ENCODE measurements at places on chromosomes 6 and 20.
A peak's percentile ranks its signal among the peaks of the same experiment; 100 is the strongest.

GRCh38 chr6:156774863-156775405 is 2.2 kb upstream of the ARID1B start:
- DNase-seq, result no peak

DNA sequence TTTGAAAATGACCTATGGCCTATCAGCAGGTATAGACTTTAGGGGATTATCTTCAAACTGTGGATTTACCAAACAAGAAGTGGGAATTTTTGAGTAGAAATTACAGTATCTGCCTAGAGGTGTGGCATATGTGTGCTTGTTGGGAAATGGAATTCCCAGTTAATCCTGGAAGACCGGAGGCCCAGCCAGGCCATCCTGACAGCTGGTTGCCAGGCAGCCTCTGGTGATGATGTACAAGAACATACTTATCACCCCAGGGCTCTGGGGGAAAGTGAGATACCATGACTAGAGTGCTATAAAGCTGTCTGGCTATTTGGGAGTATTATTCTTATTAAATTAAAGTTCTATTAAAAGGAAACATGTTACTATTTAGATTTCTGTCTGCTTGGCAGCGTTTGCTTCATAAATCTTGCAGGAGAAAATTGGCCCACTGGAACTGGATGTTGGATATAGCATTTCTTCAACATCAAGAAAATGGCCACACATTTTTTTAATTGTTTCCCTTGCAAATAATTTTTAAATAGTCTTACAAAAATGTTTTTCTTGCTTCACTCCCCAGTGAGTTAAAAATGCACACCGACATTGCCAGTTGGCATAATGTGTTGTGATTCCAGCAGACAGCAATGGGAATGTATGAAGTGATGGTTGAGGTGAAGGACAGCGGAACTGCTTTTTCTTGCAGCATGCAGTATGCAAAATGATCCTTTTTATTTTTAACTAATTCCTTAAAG is 187.8 kb downstream of the MYLK4 start:
- no peak for DNase-seq

GRCh38 chr20:21326700-21327099 is 23.6 kb downstream of the XRN2 start:
- no peak for DNase-seq

DNA sequence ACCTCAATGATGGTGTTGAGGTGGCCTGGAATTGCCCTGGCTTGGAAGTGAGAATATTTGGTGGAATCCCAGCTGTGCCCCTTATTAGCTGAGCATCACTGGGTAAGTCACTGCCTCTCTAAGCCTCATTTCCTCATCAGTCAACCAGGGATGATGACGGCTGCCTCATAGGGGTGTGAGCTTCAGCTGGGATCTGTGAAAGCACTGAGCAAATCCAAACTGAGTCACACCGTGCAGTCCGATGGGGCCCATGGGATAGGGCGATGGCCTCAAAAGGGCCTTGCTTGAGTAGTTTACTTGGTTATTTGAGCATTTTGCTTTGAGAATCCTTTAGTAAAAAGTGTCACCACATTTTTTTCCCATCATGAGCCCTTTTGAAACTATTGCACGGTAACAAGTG is 1.1 kb downstream of the SLC22A1 start:
- no peak for DNase-seq

DNA sequence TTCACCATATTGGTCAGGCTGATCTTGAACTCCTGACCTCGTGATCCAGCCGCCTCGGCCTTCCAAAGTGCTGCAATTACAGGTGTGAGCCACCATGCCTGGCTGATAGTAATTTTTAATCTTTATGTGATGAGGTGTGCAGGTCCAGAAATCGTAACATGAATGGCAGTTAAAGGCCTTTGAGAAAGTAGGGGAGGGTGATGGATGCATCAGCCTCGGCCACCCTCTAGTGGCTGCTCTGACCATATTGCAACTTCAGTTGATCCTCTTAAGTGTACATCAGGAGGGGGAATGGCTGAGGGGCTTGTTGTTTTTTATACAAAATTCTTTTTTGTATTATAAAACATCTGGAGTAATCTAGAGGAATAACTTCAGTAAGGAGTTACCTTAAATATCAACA is 193.0 kb downstream of the ZFAND3 start:
- peak; percentile 11 for DNase-seq

DNA sequence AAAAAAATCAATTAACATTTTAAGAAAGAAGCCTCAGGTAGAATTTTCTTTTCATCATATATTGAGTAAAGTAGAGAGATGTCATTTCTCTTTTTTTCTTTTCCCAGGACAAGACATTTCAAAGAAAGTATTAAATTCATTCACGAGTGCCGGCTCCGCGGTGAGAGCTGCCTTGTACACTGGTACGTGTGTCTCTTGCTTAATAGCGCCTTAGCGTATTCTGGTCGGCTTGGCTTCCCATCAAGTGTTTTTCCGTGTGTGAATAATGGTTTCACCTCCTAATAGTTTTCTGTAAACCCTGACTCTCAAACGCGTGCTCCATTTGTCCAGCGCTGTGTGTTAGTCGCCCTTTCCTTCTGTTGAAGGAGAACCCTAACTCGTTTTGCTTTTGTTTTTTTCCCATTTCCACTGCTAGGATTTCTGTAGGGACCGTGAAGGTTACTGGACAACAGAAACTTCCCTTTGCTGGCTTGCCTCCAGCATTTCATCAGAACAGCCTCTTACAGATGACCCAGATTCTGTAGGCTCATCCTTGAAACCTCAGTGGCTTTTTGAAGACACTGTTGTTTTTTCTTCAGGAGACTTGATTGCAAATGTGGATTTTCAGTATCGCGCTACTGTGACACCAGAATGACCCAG is 45.7 kb upstream of the IRF4 start:
- DNase-seq, result no peak

DNA sequence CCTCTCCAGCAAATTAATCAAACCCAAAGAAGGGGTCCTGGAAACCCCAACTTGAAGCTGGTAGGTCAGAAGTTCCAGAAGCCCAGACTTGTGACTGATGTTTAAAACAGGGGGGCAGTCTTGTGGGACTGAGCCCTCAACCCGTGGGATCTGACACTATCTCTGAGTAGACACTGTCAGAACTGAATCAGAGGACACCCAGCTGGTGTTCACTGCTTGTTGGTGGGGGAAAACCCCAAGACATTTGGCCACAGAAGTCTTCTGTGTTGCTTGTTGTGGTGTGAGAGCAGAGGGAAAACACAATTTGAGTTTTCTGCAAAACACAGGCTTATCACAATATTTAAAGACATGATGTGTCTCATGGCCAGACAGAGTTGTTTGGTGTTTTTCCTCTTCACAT is 29.9 kb downstream of the KIF13A start:
- no peak for DNase-seq

- DNase-seq, result no peak
These were observed 69.3 kb downstream of the HDDC2 start for GRCh38 chr6:125232466-125232865.

- no peak for DNase-seq
These were observed 396.2 kb upstream of the SLC35B3 start for GRCh38 chr6:8831366-8832152.

GRCh38 chr6:156703719-156704118 is 73.5 kb upstream of the ARID1B start:
- no peak for DNase-seq

DNA sequence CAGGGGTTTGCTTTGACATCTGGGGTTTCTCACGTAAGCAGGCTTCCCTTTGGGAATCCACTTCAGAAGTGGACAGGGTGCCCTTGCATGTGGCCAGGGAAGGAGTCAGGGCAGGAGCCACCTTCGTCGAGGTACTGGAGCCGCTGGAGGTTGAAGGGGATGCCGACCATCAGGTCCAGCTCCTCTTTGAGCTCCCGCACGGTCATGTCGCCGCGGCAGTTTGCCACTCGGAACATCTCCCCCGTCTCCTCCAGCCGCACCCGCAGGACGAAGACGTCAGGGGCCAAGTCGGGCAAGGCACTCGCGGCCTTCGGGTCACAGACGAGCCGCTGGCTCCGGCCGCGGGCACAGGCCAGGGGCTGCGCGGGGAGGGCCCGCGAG is 360 bp downstream of the ANKRD60 start:
- no peak for DNase-seq

- no peak for DNase-seq
These were observed 912 bp downstream of the SNRNP48 start for GRCh38 chr6:7590918-7591302.

- no peak for DNase-seq
These were observed 78.1 kb downstream of the AFDN start for GRCh38 chr6:167904791-167905190.

DNA sequence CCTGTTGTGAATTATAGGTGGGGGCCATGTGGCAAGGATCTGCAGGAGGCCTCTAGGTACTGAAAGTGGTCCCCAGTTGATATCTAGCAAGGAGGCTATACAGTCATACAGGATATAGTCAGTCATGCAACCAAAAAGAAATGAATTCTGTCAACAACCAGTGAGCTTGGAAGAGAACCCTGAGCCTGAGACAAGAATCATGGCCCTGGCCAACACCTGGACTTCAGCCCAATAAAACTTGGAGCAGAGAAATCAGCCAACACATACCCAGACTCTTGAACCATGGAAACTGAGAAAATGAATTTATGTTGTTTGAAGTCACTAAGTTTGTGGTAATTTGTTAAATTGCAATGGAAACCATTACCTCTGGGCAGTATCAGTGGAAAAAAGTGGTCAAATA is 370.2 kb downstream of the KIF16B start:
- DNase-seq, result no peak

GRCh38 chr20:13771853-13772453 is 12.8 kb downstream of the ESF1 start:
- no peak for DNase-seq

DNA sequence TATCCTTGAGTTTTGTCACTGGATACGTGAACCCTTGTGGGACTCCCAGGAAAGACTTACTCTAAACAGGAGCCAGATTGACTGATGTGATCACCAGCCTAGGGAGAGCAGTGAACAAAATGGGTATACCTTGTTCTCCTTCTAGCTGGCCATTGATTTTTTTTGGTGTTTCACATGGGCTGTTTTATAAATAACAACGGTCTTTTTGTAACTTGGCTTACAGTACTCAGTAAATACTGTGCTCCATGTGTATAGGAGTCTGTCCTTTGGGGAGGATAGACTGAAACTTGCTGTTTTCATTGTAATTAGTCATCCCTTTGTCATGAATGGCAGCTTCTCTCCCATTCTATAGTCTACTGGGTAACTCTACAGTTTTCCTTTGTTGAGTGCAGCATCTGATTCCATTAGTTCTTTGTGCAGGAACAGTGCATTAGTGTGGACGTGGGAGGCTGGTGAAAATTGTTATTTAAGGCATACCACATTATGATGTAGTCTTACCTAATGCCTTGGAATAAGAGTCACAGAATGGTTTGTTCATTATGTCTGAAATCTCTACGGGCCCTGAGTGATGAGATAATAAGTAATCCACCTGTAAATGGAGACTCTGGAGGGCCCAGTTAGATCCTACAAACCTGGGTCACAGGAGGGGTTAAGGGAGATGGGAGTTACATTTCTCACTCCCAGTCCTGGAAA is 89.5 kb downstream of the TIAM2 start:
- DNase-seq, result no peak

GRCh38 chr6:135498185-135498841 is 773 bp upstream of the AHI1 start:
- DNase-seq, result peak; percentile 70

GRCh38 chr6:128754658-128755256 is 128.2 kb upstream of the LAMA2 start:
- peak; percentile 1 for DNase-seq

DNA sequence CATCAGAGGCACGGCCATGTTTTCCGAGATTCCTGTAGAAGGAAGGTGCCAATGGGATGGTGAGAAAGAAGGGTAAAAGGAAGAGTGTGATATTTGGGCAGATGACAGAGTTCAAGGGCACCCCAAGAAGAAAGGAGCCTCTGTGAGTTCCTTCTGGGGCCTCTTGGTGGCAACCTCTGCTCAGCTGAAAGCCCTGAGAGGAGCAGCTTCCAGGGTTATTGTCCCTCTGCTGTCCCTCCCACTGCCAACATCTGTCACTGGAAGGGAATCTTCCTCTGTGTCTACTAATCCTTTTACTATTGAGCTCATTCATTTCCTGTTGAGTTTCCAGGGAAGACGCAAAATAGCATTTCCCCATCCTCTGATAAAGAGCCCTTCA is 40.0 kb upstream of the KCNK16 start:
- DNase-seq, result no peak

GRCh38 chr6:15770347-15771143 is 107.7 kb upstream of the DTNBP1 start:
- DNase-seq, result peak; percentile 79

DNA sequence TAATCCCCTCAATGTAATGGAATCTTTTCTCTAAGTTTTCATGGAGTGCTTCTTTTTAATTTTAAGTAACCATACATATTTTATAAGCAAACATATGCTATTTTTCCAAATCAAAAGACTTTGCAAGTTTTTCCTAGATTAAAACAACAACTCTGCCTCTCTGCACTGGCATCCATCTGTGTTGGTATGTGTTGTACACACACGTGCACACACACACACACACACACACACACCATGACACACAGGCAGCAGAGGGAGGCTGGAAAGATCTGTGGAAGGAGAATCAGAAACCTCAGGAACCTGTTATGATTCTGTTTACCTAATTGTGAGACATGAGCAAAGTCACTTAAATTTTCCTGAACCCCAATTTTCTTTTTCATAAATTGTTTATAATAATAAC is 295.0 kb upstream of the PRDM1 start:
- DNase-seq, result no peak

DNA sequence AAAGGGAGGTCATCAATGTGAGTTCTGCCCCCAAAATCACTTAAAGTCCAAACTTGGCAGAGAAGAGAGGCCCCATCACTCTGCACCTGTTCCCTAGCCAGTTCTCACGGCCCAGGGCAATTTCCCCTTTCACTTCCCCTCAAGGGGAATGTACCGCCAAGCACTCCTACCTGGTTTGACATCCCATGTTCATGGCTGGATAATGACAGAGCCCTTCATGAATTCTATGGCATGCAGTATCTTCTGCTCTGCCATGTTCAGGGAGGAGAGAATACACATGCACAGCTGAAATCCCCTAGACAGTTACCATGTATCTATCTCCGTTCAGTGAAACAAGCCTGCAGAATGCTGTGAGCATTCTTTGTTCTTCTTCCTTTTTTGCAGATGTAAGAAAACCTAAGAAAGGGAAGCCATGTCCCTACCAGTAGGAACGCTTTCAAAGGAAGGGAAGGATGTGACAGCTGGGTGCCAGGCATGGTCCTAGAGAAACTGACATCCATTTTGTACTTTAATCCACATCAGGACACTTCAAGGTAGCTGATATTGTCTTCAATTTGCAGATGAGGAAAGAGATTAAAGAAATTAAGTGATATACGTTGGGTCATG is 79.8 kb upstream of the ARID1B start:
- no peak for DNase-seq

GRCh38 chr20:53244711-53245110 is 272.6 kb downstream of the TSHZ2 start:
- DNase-seq, result no peak

DNA sequence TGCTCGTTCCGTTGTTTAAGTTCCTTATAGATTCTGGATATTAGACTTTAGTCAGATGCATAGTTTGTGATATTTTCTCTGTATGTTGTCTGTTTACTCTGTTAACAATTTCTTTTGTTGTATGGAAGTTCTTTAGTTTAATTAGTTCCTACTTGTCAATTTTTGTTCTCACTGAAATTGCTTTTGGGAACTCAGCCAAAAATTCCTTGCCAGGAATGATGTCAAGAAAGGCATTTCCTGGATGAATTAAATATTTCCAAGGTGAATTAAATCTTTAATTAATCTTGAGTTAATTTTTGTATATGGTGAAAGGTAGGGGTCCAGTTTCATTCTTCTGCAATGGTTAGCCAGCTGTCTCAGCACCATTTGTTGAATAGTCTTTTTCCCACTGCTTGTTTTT is 406.2 kb upstream of the NOX3 start:
- no peak for DNase-seq

GRCh38 chr6:154093231-154094044 is 54.4 kb downstream of the OPRM1 start:
- DNase-seq, result no peak

- DNase-seq, result no peak
These were observed 1.0 kb upstream of the LY6G6D start for GRCh38 chr6:31713991-31714684.

Measured in activated CD4-positive, alpha-beta T cell treated with anti-CD3 and anti-CD28 coated beads, Interleukin-2, Interleukin-6, amounts not matched to agents 100 ng/mL and 50 ng/mL, durations not matched to agents 16 hours and 8 hours (primary cell).